ENCODE measurements at places on chromosomes 1 and 21.
A peak's percentile ranks its signal among the peaks of the same experiment; 100 is the strongest.

GRCh38 chr1:229152311-229152710 lies 118.6 kb upstream of the RAB4A start:
- no peaks in the 10 kb centered on the region for H3K36me3 ChIP-seq
- no peak overlapping the region for H3K27ac ChIP-seq
- DNase-seq: no peak
- peaks cover 7% of the 10 kb centered on the region for H3K4me1 ChIP-seq
- H3K4me3 ChIP-seq: no peak overlapping the region

DNA sequence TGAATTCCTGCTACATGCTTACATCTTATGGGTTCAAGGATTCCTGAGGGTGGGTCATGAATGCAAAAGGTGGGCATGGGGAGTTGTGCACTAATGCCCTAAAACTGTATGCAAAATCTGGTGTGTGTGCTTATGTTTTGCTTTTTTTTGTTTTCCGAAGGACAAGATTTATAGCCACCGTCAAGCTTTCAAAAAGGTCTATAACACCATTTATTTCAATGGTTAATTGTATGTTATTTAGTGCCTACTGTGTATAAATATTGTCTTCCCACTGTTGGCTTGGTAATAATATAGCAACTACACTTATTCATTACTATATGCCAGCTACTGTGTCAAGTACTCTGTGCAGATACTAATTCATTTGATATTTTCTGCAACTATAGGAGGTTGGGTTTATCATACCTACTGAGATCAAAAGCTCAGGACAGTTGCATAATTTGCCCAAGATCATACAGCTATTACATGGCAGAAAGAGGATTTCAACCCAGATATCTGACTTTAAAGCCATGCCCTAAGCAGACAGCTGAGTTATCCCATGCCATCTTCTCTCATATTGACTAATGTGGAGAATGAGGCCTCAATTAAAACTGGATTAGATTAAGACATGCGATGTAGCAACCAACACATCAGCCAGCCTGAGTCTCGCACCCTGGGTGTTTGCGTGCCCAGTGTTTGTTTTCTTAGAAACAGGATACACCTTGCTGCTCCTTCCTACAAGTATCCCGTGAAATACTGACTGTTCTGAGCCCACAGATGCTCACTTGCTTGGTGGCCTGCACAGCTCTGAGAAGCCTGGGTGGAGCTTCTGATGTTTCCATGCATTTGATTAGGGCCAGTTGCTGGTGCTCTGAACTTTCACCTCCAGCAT lies 34.6 kb downstream of the GADD45A start:
- no peak for DNase-seq
- no peaks in the 10 kb centered on the region for H3K36me3 ChIP-seq
- H3K4me1 ChIP-seq: peaks cover 27% of the 10 kb centered on the region

- H3K27me3 ChIP-seq: no peaks in the 10 kb centered on the region
- no peaks in the 10 kb centered on the region for H3K4me1 ChIP-seq
- H3K27ac ChIP-seq: no peak overlapping the region
- H3K4me3 ChIP-seq: no peak overlapping the region
- H3K36me3 ChIP-seq: no peaks in the 10 kb centered on the region
- no peak for DNase-seq
Measured at GRCh38 chr1:119188926-119189325, 48.5 kb upstream of the WARS2 start.

DNA sequence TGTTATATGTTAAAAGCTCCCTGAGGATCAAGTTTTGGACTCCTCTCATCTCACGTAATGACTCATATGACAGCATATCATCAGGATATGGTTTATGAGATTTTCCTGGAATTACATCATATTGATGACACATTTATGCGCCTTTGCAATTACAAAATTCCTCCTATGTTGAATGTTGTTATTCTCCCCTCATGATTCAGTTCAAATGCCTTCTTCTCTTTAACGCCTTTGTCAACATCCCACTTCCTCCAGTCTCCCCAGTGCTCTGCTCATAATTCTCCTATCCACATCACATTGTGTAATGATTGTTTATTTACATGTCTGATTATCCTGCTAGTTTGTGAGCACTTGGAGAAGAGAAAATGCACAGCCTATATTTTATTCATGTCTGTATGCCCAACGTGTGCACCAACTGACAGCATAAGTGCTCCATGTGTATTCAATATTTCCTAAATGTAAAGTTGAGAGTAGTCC lies 80.9 kb upstream of the BACH1 start:
- no peak overlapping the region for H3K4me3 ChIP-seq
- H3K27ac ChIP-seq: no peak overlapping the region
- peak; percentile 95 for DNase-seq
- no peaks in the 10 kb centered on the region for H3K4me1 ChIP-seq

DNA sequence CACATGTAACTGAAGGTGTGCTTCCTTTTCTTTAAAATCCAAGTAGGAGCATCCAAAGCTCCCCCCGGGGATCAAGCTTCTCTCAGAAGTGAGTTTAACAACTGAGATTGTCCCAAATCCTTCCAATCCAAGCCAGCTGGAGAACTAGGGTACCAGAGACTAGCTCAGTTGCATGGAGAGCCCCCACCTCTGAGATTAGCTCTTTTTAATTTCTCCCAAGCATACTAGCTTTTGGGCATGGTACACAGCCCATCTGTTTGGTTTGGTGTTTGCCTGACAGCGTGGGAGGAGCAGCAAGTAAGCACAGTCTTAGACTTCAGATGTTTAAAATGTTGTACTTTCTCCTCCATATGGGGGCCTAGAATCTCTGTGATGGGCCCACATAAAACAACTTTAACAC lies 142.8 kb downstream of the ASTN1 start:
- DNase-seq: no peak
- H3K27ac ChIP-seq: no peak overlapping the region
- no peaks in the 10 kb centered on the region for H3K27me3 ChIP-seq
- no peak overlapping the region for H3K4me3 ChIP-seq
- peaks cover 3% of the 10 kb centered on the region for H3K4me1 ChIP-seq
- no peaks in the 10 kb centered on the region for H3K36me3 ChIP-seq

DNA sequence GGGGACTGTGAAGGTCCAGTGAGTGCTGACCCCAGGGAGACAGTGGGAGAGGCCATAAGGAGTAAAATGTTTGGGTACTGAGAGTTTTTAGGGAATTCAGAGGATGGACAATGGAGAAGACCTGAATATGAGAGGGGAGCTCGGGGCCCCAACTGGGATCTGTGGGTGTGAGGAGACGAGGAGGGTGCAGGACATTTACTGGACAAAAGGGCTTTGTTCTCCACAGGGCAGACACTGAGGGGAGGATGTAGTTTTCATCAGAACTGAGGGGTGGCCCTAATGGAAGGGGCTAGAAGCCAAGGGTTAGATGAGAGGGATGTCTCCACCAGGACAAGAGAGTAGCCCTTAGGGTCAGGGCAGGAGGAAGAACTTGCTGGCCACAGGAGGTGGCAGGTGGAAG lies 30.0 kb downstream of the TMCC2 start:
- H3K4me3 ChIP-seq: no peak overlapping the region
- no peaks in the 10 kb centered on the region for H3K36me3 ChIP-seq
- H3K27ac ChIP-seq: no peak overlapping the region
- DNase-seq: no peak

DNA sequence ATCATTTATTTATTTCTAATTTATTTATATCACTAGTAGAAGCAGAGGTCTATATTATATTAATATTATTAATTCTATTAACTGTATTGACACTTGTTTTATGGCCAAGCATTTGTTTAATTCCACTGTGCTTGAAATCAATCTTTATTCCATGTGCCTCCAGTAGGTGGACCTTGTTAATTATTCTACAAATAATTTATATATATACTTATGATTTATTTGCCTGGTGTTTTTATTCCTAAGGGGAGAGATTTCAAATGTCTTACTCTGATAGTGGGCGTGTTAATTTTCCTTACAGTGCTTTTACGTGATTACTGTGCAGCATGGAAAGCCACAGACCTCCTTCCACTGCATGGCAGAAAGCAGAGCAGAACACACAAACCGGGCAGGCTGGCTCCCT lies 17.5 kb upstream of the OR6N2 start:
- no peaks in the 10 kb centered on the region for H3K36me3 ChIP-seq
- H3K27ac ChIP-seq: no peak overlapping the region
- H3K4me1 ChIP-seq: no peaks in the 10 kb centered on the region
- H3K4me3 ChIP-seq: no peak overlapping the region

DNA sequence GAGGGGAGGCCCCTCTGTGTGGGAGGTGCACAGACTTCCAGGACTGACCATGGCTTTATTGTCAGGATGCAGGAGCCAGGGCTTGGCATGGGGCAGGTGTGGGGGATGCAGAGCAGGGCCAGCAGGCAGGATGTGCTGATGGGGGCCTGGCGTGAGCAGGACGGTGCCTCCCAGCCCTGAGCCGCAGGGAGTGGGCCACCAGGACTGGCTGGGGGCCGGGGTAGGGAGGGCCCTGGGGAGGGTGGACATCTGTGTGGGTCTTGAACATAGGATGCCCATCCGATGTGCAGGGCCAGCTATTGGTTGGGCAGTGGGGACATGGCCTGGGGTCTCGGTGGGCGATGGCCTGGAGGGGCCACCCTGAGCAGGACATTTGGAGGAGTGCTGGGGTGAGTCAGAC lies 15.6 kb downstream of the PRMT2 start:
- no peaks in the 10 kb centered on the region for H3K27me3 ChIP-seq
- H3K27ac ChIP-seq: no peak overlapping the region
- H3K4me1 ChIP-seq: no peaks in the 10 kb centered on the region
- no peak for DNase-seq
- no peak overlapping the region for H3K4me3 ChIP-seq

- H3K4me3 ChIP-seq: no peak overlapping the region
- H3K27ac ChIP-seq: no peak overlapping the region
- H3K4me1 ChIP-seq: no peaks in the 10 kb centered on the region
- H3K27me3 ChIP-seq: no peaks in the 10 kb centered on the region
- H3K36me3 ChIP-seq: no peaks in the 10 kb centered on the region
Measured at GRCh38 chr1:229238674-229239415, 32.1 kb upstream of the RAB4A start.

DNA sequence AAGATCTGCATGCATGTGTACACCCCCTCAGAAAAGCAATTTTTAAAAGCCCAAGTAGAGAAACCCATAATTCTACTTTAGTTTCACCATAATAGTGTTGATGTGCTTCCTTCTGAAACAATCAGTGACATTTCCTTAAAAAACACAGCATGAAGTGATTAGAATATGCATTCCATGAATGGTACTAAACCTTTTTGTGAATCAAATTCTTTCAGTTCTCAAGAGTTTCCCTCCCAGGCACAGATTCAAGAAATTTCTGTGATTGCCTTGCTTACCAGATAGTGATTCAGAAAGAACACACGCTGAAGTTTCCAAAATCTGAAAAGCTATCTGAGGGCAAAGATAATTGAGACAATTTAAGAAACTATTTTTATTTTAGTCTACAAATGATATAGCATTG lies 136.4 kb upstream of the ADGRL2 start:
- no peak overlapping the region for H3K27ac ChIP-seq
- no peak overlapping the region for H3K4me3 ChIP-seq
- H3K27me3 ChIP-seq: no peaks in the 10 kb centered on the region
- H3K4me1 ChIP-seq: peaks cover 20% of the 10 kb centered on the region
- DNase-seq: no peak

DNA sequence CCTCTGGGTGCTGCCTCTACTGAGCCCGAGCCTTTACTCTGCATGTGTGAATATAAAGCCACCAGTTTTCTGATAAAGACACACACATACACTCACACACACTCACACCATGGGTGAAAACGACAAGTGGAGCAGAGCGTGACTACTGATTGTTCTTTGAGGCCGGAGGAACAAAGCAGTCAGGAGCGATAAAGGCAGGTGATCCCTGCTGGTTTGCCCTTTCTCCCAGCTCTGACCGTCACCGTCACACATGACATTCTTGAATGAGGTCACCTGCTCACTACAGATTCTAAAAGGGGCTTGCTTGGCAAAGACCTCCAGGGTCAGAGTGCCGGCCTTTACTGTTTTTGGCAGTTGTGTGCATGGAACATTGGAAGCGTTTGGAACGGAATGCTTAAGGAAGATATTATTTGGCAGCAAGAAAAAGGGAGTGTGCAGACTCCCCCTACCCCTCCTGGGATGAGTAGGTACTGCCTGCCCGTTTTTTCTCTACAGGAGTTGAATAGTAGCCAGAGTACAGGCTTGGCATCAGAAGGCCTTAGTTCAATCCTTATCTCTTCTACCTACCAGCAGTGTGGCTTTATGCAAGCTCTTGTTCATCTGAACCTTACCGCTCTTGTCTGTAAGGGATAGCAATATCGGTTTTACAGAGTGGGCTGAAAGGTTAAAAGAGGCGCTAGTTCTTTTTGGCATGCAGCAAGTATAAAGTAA lies 79.7 kb downstream of the PBX1 start:
- H3K4me1 ChIP-seq: peaks cover 50% of the 10 kb centered on the region
- H3K27me3 ChIP-seq: no peaks in the 10 kb centered on the region
- DNase-seq: no peak
- H3K36me3 ChIP-seq: peaks cover 8% of the 10 kb centered on the region
- H3K4me3 ChIP-seq: no peak overlapping the region

DNA sequence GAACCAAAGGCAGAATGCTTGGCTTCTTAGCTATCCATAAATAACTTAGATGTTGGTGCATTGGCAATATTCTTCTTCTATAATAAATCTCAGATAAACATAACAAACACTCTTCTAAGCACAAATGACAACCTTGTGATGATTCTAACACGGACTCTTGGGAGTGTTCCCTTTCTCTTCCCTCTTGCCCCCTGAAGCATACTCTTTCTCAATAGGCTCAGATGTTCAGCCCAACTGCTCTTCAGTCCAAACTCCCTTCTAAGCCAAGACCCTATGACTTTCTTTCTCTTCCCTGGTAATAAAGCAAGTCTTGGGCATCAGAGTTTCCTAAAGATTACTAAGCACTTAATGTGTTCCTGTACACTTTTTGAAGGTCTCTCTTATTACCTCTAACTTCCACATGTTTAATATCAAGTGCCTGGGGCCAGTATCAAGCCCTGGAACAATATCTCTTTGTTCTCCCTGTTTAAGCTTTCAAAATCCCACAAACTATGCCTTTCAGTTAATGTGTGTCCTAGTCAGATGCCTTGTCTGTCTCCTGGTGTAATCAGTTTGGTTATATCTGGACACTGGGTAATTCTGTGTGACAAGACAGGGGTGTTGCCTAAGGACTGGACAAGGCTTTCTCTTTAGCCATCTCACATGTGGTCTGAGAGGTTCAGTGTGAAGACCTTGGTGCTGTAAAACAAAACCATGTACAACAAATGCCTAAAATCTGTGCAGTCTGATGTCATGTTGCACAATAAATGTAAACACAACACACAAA lies 92.9 kb upstream of the IVNS1ABP start:
- no peak overlapping the region for H3K27ac ChIP-seq
- no peaks in the 10 kb centered on the region for H3K4me1 ChIP-seq
- no peak overlapping the region for H3K4me3 ChIP-seq

- no peak for DNase-seq
- H3K4me1 ChIP-seq: no peaks in the 10 kb centered on the region
- no peaks in the 10 kb centered on the region for H3K36me3 ChIP-seq
- no peak overlapping the region for H3K27ac ChIP-seq
- H3K27me3 ChIP-seq: no peaks in the 10 kb centered on the region
Measured at GRCh38 chr1:214452152-214452784, 99.1 kb downstream of the PTPN14 start.

- H3K27me3 ChIP-seq: no peaks in the 10 kb centered on the region
- DNase-seq: no peak
- H3K36me3 ChIP-seq: no peaks in the 10 kb centered on the region
Measured at GRCh38 chr21:37454869-37455503, 88.4 kb downstream of the DYRK1A start.

- peak overlapping the region; percentile 63 for H3K27ac ChIP-seq
- H3K4me3 ChIP-seq: no peak overlapping the region
- no peaks in the 10 kb centered on the region for H3K27me3 ChIP-seq
- DNase-seq: peak; percentile 21
- no peaks in the 10 kb centered on the region for H3K36me3 ChIP-seq
Measured at GRCh38 chr1:180560868-180561600, 2.3 kb downstream of the OVAAL start.

- DNase-seq: no peak
- H3K27me3 ChIP-seq: no peaks in the 10 kb centered on the region
- H3K36me3 ChIP-seq: no peaks in the 10 kb centered on the region
- H3K4me3 ChIP-seq: no peak overlapping the region
- no peak overlapping the region for H3K27ac ChIP-seq
- H3K4me1 ChIP-seq: no peaks in the 10 kb centered on the region
Measured at GRCh38 chr1:5571438-5571837, 420.8 kb downstream of the NPHP4 start.

Measured in cardiac muscle cell (in vitro differentiated cells and primary cell).